NCI-H524 (cell line): ENCODE measurements at places on chromosomes 3 and 15.
A peak's percentile ranks its signal among the peaks of the same experiment; 100 is the strongest.

DNA sequence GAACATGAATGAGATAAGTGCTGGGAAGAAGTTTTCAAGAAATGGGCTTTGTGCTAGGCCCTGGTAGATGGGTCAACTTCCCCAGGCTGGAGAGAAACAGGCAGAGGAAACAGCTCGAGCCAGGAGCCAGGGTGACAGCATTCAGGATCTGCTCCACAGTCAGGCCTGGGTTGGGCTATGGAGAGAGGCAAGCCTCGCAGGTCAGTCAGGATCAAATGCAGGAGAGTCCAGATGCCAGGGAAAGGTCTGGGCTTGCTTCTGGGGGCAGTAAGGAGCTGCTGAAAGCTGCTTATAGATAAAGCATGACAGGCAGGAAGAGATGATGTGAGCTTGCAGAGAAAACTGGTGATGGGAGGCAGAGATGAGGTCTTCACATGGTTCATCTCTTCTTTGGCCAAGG lies 11.0 kb upstream of the USP3 start:
- DNase-seq, result peak; percentile 36

- DNase-seq, result no peak
These were observed 32.9 kb downstream of the GHSR start for GRCh38 chr3:172415323-172415722.

- no peak for DNase-seq
These were observed 144.9 kb downstream of the FBN1 start for GRCh38 chr15:48500595-48500994.

- DNase-seq, result no peak
These were observed 162.1 kb downstream of the FOXP1 start for GRCh38 chr3:71421475-71421819.

DNA sequence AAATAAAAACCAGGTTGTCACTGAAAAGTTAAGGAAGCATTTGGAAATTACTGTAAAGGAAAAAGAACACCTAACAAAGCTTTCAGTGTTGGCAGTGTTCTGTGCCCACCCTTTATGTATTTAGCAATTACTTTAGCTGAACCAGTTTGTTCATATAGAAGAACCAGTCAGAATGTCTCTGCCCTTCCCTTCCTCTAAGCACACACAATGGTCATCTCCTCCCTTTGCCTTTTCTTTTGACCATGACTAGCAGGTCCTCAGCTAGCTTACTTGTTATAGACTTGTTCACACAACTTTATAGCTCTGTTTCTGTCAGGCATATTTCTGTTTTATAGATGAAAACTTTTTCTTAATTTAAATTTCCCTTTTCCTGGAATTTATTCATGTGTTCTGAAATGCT lies 59.6 kb downstream of the AKAP13 start:
- no peak for DNase-seq

DNA sequence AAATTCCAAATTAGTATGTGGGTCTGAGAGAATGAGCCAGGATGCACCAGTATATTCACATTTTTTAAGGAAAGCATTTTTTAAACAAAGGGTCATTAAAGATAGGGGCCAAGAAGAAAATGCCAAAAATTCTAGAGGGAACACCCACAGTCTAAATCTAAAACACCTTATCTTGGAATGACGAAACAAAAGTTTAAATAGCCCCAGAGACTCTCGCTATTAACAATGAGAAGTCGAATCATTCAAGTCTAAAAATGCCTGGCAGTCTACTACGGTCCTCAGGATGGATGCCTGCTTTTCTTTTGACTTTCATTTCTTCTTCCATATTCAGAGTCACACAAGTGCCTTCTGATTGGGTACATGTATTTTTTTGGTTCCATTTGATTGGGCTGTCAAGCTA lies 66.3 kb downstream of the SSUH2 start:
- no peak for DNase-seq

DNA sequence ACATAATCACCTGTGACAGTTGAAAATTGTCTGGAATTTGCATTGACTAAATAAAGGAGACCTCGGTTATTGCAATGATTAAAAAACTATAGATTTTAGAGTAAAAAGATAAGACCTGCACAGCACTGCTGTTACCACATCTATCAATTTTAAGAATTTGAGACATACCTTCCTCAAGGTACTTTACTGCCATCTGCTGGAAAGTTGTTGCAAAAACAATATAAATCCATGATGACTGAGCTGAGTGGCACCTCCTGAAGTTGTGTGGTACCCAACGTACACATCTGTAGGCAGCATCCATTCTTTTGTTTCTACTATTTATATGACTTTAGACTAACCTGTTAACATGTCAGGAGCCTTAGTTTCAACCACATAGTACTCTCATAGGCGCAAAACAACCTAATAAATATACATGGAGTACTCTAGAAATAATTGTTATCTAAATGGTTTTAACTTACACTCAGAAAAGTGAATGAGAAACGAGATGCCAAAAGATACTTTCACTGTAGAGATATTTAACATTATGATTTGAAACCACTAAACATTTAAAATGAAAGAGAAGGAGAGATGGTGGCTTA lies 106.7 kb downstream of the GHSR start:
- peak; percentile 77 for DNase-seq

GRCh38 chr3:189967254-189967865 lies 153.3 kb downstream of the P3H2 start:
- peak; percentile 25 for DNase-seq
